ENCODE measurements at places on chromosomes 1 and 21.
A peak's percentile ranks its signal among the peaks of the same experiment; 100 is the strongest.

- DNase-seq: peak; percentile 79
These were observed 156.7 kb downstream of the NR5A2 start for GRCh38 chr1:200184196-200184595.

DNA sequence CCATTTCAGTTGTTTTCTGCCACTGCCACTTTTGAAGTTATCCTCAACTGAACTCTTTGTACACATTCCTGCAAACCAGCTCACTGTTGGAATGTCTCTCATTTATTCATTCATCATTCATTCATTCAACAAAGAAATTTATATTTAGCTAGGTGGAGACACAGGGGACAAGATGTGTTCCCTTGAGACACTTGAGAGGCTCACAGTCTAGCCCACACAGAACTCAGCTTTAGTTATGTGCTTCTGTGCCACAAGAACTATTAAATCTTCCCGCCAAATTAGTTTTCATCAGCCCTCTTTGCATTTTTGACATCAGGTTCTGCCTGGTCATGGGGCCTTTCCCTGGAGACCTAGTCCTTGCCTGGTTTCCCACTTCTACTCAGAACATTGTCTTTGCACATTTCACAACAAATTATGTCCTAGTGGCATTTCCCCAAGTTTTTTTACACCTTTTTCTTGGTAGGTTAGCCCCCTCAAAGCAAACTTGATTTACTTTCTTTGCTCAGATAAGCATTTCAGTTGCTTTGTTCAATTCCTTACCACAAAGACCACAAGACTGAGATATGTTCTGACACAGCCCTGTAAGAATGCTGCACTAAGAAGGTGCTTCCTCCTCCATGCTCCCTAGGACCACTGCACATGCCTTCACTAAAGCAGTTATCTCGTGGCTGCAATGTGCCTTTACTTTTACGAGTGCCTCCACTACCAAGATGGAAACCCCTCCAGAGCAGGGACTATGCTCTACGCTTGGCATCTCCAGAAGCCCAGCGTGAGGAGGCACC is 31.0 kb downstream of the ILDR2 start:
- no peak for DNase-seq

DNA sequence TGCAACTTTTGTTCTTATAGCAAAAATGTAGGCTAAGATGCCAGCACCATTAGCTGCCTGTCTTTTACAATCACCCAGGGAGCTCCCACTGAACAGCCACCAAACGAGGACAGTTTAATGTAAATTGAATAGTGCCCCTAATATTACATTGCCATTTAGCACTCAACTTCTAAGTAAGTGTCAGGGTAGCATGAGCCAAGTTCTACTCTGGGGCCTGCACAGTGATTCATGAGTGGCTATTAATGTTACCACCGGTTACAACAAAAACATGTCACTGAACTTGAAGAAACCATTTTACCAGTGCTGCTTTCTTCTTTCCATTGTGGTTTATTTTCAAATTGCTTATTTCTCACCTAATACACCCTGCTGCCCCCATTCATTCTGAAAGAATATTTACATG is 295.6 kb upstream of the RRP15 start:
- DNase-seq: no peak

DNA sequence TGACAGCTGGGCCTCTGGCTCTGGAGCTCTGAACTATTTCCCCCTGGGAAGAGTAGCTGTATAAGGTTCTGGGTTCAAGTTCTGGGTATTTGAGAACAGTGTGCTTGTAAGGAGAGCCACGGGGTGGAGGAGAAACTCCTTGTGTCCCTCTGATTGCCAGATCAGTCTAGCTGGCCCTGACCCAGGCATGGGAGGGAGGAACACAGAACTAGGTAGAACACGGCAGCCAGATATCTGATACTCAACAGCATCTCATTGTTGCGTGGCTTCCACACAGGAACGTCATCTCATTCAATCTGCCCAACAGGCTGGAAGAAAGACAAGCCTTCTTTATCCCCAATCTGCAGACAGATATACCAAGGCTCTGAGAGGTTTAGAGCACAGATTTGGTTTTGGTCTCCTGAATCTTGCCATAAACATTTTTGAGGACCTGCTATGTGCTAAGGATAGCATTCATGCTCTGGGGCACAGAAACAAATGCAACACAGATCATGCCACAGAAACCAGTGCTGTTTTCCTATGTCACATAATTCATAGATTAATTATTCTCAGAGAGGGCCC is 83.8 kb downstream of the PLXNA2 start:
- no peak for DNase-seq

- DNase-seq: peak; percentile 57
These were observed 20.0 kb upstream of the ZNF326 start for GRCh38 chr1:89974696-89975470.

- DNase-seq: no peak
These were observed 349.0 kb upstream of the VAMP3 start for GRCh38 chr1:7422081-7422480.

DNA sequence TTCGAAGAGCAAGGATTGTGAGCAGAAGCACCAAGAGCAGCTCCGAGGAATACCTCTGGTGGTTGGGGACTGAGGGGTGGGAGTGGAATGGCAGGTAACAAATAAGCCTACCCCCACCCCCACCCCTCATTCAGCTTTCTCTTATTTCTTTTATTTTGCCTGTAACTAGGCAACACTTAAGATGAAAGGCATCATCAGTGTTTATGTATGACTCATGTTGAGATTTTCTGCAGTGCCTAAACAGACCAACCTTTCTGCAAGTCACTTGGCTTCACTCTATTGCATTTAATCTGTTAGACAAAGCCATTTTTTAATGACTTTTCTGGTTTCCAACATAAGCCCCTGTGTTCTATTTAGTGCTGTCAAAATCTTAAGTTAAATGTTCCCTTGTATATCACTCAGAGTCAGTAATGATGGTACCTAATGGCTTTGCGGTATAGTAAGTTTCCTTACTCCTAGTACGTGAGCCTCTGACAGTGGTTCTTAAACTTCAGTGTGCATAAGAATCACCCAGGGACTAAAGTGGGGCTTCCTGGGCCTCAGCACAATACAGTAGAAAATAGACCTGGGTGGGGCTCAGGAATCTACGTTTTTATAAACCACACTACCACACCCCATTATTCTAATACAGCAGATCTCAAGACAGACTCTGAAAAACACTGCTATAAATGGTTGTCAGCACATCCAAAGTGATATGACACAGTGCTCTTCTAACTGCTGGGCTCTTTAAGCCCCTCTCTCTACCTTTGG is 19.9 kb downstream of the CASQ2 start:
- DNase-seq: no peak
